COLO829 (cell line): ENCODE measurements at places on chromosomes 2 and 18.

GRCh38 chr2:82656420-82656819 is 1802.7 kb downstream of the SUCLG1 start:
- DNase-seq = no peak

DNA sequence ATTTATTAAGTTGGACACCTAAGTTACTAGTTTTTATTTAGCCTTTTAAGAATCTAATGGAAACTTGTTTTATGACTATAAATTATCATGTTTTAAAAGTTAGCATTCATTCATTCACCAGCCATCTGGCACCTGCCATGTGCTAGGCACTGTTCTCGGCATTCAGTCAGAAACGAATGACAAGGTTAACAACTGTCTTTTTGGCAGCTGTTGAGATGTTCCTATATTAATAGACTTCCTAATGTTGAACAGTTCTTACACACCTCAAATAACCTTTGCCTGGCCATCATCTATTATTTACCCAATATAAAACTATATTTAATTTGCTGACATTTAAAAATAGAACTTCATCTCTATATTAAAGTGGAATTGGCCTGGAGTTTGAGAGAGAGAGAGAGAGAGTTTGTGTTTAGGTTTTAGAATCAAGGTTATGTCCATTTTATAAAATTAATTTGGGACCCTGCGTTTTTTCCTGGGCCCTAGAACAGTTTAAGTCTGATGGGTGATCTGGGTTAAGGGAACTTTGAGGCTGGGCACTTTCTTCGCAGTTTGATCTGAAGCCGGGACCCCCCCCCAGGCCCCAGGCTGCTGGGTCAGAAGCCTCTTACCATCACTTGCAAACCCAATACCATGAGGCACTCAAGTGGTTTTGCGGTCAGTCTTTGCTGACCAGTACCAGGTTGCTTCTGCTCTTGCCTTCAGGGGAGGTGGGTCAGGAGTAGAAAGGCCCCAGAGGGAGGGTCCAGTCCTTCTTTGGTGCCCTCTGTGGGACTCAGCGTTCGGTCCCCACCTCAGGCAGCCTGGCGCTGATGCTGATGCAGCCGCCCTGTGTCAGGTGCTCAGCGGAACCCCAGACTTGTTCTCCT is 48.3 kb upstream of the ASB1 start:
- no peak for DNase-seq

DNA sequence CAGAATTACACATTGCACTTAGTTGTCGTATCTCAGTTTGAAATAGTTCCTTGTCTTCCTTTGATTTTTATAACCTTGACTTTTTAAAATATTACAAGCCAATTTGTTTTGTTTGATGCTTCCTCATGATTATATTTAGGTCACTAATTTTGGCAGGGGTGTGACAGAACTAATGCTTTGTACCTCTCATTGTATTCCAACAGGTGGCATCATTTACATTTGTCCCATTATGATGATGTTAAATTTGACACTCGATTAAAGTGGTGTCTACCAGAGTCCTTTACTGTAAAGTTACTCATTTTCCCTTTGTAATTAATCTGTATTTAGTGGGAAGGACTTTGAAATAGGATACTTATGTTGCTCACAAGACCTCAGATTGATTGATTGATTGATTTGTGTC is 21.5 kb upstream of the MFSD2B start:
- DNase-seq = no peak

DNA sequence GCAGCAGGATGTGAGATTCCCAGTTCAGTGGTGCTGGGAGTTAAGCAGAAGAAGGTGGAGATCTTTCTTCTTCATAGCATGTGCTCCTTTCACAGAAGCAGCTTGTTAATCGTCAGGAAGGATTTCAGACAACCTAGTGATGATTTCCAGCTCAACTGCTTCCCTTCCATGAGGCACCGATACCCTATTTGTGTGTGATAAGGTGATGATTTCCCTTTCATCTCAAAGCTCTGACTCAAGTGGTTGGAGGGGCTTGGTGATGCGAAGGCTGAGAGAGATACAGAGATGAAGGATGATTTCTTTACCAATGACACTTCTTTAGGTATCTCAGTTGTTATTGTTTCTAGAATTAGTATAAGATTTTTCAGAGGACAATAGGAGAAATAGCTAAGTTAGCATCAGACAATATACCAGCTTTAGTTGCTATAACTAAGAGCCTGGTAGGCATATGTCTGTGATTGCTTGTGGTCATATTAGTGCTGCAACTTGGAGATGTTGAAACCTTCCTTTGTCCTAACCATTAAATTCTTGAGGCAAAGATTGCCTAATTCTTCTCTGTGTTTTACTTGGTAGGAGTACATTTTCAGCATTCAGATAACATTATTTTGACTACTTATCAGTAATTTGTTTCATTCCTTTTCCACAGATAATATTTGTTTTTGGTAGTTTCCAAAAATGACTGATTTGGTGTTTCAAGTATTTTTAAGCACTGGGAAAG is 111.3 kb downstream of the PLCL1 start:
- DNase-seq = no peak

GRCh38 chr2:200065477-200065876 is 110.1 kb downstream of the MAIP1 start:
- no peak for DNase-seq

DNA sequence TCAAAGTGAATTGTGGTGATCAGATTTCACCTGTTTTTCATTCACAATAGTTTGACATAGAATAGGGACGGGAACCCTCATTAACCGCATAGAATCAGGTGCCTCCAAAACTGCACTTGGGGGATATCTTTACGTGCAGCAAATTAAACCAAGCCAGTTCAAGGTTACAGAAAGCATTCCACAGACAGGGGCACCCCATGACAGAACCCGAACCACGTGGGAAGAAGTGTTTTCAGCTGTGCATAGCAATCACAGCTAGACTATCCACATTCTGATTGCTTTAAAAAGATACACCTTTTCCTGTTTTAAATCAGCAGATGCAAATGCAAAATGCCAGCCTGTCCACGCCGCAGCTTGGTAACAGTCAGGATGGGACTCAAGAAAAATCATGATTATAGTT is 205.8 kb downstream of the ANAPC1 start:
- no peak for DNase-seq

DNA sequence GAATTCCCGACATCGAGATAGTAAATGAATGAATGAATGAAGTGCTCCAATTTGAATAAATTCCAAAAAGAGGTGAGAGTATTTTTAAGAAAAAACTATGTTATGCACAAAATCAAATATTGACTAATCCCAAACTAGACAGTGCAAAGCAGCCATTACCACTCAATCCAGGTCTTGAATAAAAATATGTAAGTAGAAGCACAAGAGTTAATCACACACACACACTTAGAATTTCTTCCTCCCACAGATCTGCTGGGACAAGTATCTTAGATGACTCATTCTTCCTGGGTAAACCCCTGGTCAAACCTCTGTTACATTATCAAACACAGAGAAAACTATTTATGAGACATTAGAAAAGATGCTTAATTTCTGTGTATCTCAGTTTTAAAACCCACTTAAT is 102.0 kb downstream of the PLA2R1 start:
- peak; percentile 76 for DNase-seq

GRCh38 chr18:23377669-23378301 is 75.3 kb upstream of the RIOK3 start:
- DNase-seq = peak; percentile 64

- peak; percentile 29 for DNase-seq
Observed at GRCh38 chr2:169324581-169325260, 37.6 kb downstream of the LRP2 start.

DNA sequence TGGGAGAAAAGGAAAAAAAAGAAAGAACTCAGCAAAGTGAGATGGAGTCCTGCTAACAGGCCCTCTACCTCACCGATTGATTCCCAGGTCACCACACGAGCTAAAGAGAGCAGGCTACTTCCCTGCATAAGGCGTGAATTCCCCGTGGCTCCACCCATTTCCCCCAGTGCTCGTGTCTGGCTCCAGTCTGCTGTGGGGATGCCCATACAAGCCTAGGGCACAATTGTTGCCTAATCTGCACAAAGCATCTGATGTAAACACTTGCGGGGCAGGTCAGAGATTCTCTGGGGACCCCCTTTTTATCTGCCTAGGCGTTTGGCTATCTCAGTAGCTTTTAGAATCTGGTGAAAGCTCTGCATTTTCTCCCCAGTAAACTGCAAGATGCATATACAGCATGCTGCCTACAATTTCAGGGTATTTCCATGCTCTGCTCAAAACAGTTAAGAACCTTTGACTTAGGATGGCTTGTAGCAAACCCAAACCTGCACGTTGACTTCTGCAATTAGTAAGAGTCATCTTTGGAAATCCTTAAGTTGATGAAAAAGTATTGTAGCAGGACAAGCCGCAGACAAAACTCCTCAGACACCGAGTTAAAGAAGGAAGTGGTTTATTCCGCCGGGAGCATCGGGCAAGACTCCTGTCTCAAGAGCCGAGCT is 34.8 kb downstream of the MYO3B start:
- DNase-seq = no peak

DNA sequence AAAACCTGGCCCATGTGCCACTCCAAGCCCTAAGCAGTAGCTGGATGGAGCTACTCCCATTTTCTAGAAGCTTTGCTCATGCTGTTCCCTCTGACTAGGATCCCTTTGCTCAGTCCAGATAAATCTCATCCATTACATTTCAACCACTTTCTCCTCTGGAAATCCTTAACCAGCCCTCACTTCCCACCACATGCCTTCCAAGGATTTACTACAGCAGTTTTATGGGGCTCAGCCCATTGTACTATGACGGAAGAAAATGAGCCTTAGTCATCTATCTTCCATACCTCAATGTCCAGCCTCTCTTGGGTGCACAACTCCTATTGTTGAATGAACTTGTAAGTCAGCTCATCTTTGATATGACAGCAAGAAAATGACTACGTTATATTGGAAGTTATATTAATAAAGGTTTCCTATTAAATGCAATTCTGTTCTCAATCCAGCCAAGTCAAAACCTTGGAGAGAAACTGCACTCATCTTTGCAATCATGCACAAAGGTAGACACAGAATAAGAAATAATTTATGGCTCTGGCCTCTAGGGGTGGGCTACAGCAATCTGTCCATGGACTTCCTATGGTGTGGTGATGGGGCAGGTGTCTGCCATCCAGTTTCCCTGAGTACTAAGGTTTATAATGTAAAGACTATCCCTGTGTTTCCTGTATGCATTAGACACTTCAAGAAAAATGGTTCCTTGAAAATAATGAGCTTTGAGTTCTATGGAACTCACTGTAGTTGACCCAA is 3.4 kb downstream of the B4GALT6 start:
- DNase-seq = no peak
